ENCODE measurements at places on chromosomes 16 and 17. TPM values are rescaled to one million over a fixed set of nuclear protein-coding genes. Genes with fewer than 3 reads are reported as not detected.
A peak's percentile ranks its signal among the peaks of the same experiment; 100 is the strongest.

RTN4RL1 gene
- total RNA-seq: not detected

HSD17B2 gene
- not detected for total RNA-seq

ZBTB4 gene
- 10.1 TPM for total RNA-seq

SLC16A11 gene
- 0.67 TPM for total RNA-seq

SULT1A2 gene
- 0.35 TPM for total RNA-seq

RHBDL1 gene
- 4.0 TPM for total RNA-seq

SYNGR3 gene
- 38.8 TPM for total RNA-seq

KCNJ18 gene
- not detected for total RNA-seq

HP gene
- not detected for total RNA-seq

- peaks cover 49% of the 10 kb centered on the region for H3K36me3 ChIP-seq
- H3K27ac ChIP-seq: no peak overlapping the region
- H3K4me1 ChIP-seq: peaks cover 2% of the 10 kb centered on the region
- no peak overlapping the region for H3K4me3 ChIP-seq
- H3K27me3 ChIP-seq: peaks cover 11% of the 10 kb centered on the region
- DNase-seq: no peak
These were observed 4.6 kb downstream of the COL1A1 start for GRCh38 chr17:50196826-50197225.

GRCh38 chr17:17223736-17224135 is 13.2 kb downstream of the FLCN start:
- H3K27ac ChIP-seq: no peak overlapping the region
- no peaks in the 10 kb centered on the region for H3K4me1 ChIP-seq
- peaks cover 50% of the 10 kb centered on the region for H3K36me3 ChIP-seq

DNA sequence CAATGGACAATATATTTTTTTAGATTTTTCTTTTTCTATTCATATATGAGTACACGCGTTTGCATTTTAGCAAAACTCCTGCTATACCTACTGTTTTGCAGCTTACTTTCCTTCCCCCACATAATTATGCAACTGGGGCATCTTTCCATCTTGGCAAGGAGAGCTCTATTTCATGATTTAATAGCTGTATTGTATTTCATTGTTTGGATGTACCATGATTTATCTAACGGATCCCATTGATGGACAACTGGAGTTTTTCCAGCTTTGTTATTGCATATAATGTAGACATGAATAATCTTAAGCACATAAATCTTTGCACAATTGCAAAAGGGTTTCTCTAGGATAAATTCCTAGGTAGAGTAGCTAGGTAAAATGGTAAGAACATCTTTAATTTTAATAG is 133.9 kb downstream of the PITPNC1 start:
- no peaks in the 10 kb centered on the region for H3K27me3 ChIP-seq
- no peak overlapping the region for H3K4me3 ChIP-seq
- DNase-seq: no peak
- peaks cover under 1% of the 10 kb centered on the region for H3K4me1 ChIP-seq

- H3K4me3 ChIP-seq: no peak overlapping the region
- no peaks in the 10 kb centered on the region for H3K27me3 ChIP-seq
These were observed 33.6 kb downstream of the FTO start for GRCh38 chr16:53737552-53737951.

- H3K4me1 ChIP-seq: peaks cover 4% of the 10 kb centered on the region
- peak; percentile 85 for DNase-seq
- peaks cover 33% of the 10 kb centered on the region for H3K36me3 ChIP-seq
- H3K27me3 ChIP-seq: no peaks in the 10 kb centered on the region
These were observed 8.9 kb downstream of the UBTF start for GRCh38 chr17:44210342-44211192.

GRCh38 chr16:2857451-2858244 is at the start of gene PRSS22:
Gene PRSS22 (minus strand): TSS chr16:2858170. CDS start chr16:2858104, 66 bp downstream.
- peaks cover 13% of the 10 kb centered on the region for H3K27me3 ChIP-seq
- no peak within 1 kb of the TSS for H3K27ac ChIP-seq
- H3K36me3 ChIP-seq: no peaks in the 10 kb centered on the region
- peak within 1 kb of the TSS; percentile 55 for H3K4me3 ChIP-seq
- peak; percentile 74 for DNase-seq

DNA sequence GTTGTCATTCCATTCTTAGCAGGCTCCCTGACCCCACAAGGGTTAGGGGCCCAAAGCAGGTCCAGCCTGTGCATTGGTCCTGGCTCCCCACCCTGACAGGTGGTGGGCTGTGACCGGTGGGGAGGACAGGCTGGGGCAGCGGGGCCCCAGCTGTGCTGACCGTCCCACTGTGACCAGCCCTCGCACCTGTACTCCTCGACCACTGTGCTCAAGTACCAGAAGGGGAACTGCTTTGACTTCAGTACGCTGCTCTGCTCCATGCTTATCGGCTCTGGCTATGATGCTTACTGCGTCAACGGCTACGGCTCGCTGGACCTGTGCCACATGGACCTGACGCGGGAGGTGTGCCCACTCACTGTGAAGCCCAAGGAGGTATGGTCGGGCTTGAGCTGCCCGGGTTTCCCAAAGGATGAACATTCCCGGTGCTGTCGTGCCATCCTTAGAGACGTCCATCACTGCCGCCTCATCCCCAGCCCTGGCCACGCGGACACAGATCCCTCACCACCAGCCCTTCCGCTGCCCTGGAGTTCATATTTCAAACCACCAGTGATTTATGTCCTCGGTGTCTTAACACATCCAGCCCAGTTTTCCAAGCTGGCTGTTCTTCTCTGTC is 7.3 kb downstream of the DRC7 start:
- no peaks in the 10 kb centered on the region for H3K4me1 ChIP-seq
- no peak overlapping the region for H3K27ac ChIP-seq

GRCh38 chr17:3796822-3797170 is 4.2 kb downstream of the ITGAE start:
- H3K27me3 ChIP-seq: no peaks in the 10 kb centered on the region
- no peaks in the 10 kb centered on the region for H3K36me3 ChIP-seq
- no peak overlapping the region for H3K27ac ChIP-seq
- DNase-seq: no peak
- no peak overlapping the region for H3K4me3 ChIP-seq
- H3K4me1 ChIP-seq: no peaks in the 10 kb centered on the region

- no peak overlapping the region for H3K27ac ChIP-seq
- no peak overlapping the region for H3K4me3 ChIP-seq
- peaks cover 7% of the 10 kb centered on the region for H3K4me1 ChIP-seq
- no peaks in the 10 kb centered on the region for H3K27me3 ChIP-seq
- DNase-seq: no peak
- H3K36me3 ChIP-seq: no peaks in the 10 kb centered on the region
These were observed 22.6 kb upstream of the SSTR5 start for GRCh38 chr16:1049976-1050247.

- H3K4me1 ChIP-seq: no peaks in the 10 kb centered on the region
- DNase-seq: no peak
- no peaks in the 10 kb centered on the region for H3K36me3 ChIP-seq
These were observed 75.7 kb downstream of the CYTH1 start for GRCh38 chr17:78706271-78706915.

GRCh38 chr17:65230040-65230439 is 92.9 kb downstream of the RGS9 start:
- no peaks in the 10 kb centered on the region for H3K27me3 ChIP-seq
- H3K27ac ChIP-seq: no peak overlapping the region
- no peaks in the 10 kb centered on the region for H3K36me3 ChIP-seq
- H3K4me1 ChIP-seq: no peaks in the 10 kb centered on the region

DNA sequence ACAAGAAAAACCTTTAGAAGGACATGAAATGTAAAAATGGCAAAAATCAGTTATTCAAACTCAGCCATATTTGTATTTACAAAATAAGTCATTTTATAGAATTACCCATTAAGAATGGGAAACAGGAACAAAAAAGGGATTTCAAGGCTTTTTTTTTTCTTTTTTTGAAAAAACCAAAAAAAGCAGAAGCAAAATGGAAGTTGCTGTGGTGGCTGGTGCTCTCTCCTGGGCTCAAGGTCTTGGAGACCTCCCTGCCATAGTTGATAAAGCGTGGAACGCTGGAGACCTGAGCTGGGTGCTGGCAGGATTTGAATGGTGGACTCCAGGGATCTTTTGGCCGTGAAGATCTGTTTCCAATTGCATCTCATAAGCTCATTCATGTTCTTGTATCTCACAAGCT is 3.1 kb downstream of the PLCG2 start:
- H3K27me3 ChIP-seq: peaks cover 23% of the 10 kb centered on the region
- no peak overlapping the region for H3K27ac ChIP-seq
- H3K36me3 ChIP-seq: no peaks in the 10 kb centered on the region
- no peak for DNase-seq
- H3K4me3 ChIP-seq: no peak overlapping the region

GRCh38 chr17:46822388-46822921 is 4.0 kb upstream of the WNT3 start:
- no peak overlapping the region for H3K4me3 ChIP-seq
- H3K4me1 ChIP-seq: no peaks in the 10 kb centered on the region
- H3K36me3 ChIP-seq: no peaks in the 10 kb centered on the region
- peaks cover 58% of the 10 kb centered on the region for H3K27me3 ChIP-seq

DNA sequence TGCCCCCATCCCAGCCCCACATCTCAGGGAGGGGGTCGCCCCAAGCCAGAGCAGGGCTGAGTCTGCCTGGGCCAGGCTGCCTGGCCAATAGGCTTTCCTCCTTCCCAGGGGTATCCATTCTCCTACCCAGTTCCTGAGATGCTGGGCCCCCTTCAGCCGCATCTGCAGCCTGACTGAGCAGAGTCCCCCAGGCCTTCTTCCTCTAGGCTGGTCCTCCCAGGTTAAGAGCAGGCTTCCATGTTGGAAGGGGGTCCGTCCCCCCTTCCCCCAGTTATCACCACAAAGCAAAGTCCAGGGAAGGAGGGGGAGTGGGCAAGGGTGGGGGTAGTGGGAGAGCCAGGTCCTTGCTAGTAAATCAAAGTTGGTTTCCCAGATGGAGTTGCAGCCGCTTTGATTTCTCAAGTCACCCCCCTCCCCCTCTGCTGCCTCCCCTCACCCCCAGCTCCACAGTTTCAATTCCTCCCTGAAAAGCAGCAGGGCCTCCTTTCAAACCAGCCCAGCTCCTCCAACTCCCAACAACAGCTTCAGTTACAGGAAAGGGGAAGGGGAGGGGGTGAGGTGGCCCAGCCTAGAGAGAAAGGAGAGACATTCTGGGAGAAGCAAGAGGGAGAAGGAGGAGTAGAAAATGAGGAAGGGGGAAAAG is 9.5 kb upstream of the FZD2 start:
- H3K36me3 ChIP-seq: no peaks in the 10 kb centered on the region
- H3K27me3 ChIP-seq: peaks cover 20% of the 10 kb centered on the region
- H3K4me3 ChIP-seq: no peak overlapping the region
- H3K4me1 ChIP-seq: peaks cover 25% of the 10 kb centered on the region
- peak overlapping the region; percentile 32 for H3K27ac ChIP-seq

DNA sequence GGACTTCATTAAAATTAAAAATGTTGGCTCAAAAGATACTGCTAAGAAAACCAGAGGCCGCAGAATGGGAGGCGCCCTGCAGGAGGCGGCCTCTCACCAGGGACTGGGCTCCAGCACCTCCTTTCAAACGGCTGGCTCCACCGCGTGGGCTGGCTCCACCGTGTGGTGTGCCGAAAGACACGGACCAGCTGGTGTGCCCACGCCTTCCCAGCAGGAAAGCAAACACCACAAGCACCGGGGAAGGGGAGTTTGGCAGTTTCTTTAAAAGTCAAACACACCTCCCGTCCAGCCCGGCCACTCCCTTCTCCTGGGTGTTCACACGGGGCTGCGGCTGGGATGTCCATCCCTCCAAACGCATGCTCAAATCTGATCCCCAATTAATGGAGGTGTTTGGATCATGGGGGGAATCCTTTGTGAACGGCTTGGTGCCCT is 13.9 kb downstream of the HAGH start:
- no peaks in the 10 kb centered on the region for H3K4me1 ChIP-seq
- H3K4me3 ChIP-seq: no peak overlapping the region

- peaks cover 25% of the 10 kb centered on the region for H3K4me1 ChIP-seq
- H3K36me3 ChIP-seq: no peaks in the 10 kb centered on the region
- no peak overlapping the region for H3K27ac ChIP-seq
- peak overlapping the region; percentile 25 for H3K4me3 ChIP-seq
These were observed 7.3 kb downstream of the THRA start for GRCh38 chr17:40069751-40070708.

DNA sequence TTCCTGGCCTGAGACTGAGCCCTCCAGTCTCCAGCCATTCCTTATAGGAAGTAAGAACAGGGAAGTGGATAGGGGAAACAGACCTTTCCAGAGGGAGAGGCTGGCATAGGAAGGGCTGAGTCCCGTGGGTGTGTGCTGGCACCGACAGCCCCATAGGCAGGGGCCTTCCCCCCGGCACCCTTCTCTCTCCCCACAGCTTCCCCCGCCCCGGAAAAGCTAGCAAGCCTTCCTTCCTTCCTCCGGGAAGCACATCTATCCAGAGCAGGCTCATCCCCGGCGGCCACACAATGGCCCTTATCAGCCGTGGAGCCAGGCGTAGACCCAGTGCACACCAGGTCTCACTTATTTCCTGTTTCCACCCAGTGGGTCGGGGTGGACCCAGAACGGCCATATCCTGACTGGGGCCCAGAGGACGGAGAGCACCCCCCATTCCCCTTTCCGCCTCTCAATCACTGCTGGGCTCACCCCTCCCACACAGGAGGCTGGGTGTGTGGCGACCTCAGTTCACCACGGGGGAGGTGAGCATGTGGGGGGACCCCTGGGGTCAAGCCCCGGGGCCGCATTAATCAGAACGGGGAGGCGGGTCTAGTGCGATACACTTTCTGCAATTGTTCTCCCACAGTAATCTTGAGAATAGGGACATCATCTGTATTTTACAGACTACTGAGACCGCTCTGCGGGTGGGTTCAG is 950 bp upstream of the MYO1C start:
- H3K27ac ChIP-seq: no peak overlapping the region
- no peaks in the 10 kb centered on the region for H3K27me3 ChIP-seq
- peaks cover 14% of the 10 kb centered on the region for H3K4me1 ChIP-seq
- DNase-seq: no peak
- H3K4me3 ChIP-seq: no peak overlapping the region

DNA sequence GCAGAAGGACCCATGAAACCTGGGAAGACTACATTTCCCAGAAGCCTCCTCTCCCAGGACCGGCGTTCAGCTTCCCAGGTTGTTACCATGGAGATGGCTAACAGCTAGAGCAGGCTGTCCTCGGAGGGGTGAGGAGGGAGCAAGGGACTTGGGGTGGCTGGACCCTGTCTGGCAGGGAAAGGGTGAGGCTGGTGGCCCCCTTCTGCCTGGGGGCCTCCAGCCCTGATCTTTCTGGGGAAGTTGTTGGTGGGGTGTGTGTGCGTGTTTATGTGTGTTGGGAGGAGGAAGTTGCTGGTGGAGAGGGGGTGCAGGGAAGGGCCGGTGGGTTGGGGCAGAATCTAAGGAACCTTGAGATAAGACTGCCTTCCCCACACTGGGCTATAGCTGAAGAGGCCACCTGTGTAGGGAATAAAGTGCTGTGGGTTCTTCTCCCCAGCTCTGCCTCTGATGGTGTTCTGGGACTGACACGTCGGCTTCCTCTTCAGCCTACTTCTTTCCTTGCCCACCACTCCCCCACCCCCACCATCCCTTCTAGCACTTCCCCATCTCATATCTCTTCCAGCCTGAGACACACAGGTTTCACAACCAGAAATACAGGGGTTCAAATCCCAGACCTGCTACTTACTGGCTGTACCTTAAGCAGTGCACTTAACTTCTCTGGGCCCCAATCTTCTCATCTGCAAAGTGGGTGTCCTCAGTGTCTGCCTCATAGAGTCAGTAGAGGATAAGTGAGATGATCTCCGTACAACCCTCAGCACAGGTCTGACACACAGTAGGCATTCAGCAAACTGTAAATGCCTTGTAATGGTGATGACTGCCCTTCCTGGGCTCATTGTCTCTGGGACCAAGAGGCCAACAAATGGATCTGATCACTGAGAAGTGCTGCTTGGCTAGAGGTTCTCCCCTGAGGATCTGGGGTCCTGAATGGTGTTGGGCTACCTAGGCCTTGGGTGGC is at the start of gene DRC7:
DRC7 (plus strand) TSS at position 82 of the 955 bp plus-strand sequence. CDS start 3,144 bp downstream, outside the sequence.
- no peak within 1 kb of the TSS for H3K4me3 ChIP-seq
- no peak within 1 kb of the TSS for H3K27ac ChIP-seq
- no peaks in the 10 kb centered on the region for H3K27me3 ChIP-seq

- H3K4me1 ChIP-seq: peaks cover 16% of the 10 kb centered on the region
- peak; percentile 19 for DNase-seq
- H3K27me3 ChIP-seq: no peaks in the 10 kb centered on the region
- H3K4me3 ChIP-seq: peak overlapping the region; percentile 33
These were observed 367.5 kb downstream of the CPPED1 start for GRCh38 chr16:12436201-12436657.
